Subcutaneous adipose tissue (tissue), 4 donors: ENCODE measurements at places on chromosomes 6 and 20. TPM values are rescaled to one million over a fixed set of nuclear protein-coding genes. Genes with fewer than 3 reads are reported as not detected.

MUC22 gene
- not detected for total RNA-seq

GPX5 gene
- not detected for total RNA-seq

E2F3 gene
- 10.8 TPM for total RNA-seq

PKIB gene
- 3.3 TPM for total RNA-seq

BPIFB1 gene
- not detected for total RNA-seq

TCP11 gene
- total RNA-seq = not detected

TMEM244 gene
- not detected for total RNA-seq

RFX6 gene
- total RNA-seq = not detected

KCNK5 gene
- total RNA-seq = 1.0 TPM

LY86 gene
- 2.6 TPM for total RNA-seq

NELFCD gene
- total RNA-seq = 36.3 TPM
